ENCODE measurements at places on chromosomes 1 and 21.

GRCh38 chr1:109925159-109925990 is 14.7 kb downstream of the CSF1 start:
- no peak for DNase-seq

DNA sequence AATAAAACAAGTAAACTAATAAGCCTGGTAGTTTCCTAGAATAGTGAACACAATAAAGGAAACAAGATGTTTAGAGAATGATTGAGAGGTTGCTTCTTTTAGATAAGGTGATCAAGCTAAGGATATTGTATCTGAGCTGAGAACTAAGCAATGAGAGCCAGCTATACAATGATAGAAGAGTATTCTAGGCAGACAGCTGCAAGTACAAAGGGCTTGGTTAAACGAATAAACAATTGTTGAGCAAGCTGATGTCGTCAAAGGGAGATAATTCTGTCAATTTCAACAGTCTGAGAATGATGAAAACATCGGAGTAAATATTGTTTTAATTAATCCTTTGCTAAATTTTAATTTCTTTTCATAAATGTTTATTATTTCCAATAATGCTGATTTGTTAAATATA is 5.5 kb upstream of the FH start:
- DNase-seq: no peak

DNA sequence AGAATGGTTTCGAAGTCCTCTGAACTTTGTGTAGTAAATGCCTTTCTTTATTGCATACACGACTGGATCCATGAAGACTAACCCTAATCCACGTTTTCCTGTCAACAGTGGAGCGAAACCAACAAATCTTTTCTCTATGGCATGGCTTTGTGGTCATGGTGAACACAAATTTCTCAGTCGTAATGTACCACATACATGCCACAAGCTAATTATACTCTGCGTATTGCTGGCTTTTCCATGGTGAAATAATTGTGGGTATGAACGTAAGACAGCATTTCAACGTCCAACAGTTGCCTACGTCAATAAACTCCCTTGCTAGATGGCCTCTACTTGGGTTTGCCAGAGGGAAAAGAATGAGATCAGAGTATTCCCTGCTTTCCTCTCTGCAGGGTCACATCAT is 27.5 kb downstream of the INTS7 start:
- DNase-seq: no peak

DNA sequence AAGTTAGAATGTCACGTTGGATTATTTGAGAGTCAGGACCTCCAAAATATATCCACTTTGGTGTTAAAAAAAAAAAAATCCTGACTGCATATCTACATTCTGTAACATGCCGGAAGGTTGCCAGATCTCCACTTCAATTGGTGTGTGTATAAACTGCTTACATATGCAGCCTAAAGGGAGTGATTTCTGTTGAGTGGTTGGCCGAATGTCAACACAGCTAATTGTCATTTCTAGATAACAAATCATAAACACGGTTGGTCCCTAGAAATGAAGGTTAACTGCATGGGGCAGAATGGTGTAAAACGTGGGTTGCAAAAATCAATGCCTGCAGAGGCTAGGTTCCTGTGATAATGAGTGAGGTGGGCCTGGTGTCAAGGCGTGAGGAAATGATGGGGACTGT is 15.0 kb upstream of the ROR1 start:
- no peak for DNase-seq

DNA sequence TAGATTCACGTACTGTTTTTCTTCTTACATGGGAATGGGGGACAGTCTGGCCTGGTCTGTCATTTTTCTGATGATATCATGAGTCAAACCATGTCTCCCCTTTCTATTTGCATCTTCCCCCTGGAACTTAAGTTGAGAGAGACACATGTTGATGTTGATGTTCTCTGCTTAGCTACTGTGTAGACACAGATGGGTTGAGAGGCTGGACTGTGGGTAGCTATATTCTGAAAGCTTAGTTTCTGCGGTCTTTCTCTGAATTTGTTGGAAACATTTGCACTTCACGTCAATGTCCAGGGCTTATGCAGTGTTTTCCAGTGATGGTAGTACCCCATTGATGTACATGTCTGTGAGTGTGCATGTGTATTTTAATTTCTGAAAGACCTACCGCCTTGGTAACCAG is 58.2 kb downstream of the FCRL5 start:
- no peak for DNase-seq

DNA sequence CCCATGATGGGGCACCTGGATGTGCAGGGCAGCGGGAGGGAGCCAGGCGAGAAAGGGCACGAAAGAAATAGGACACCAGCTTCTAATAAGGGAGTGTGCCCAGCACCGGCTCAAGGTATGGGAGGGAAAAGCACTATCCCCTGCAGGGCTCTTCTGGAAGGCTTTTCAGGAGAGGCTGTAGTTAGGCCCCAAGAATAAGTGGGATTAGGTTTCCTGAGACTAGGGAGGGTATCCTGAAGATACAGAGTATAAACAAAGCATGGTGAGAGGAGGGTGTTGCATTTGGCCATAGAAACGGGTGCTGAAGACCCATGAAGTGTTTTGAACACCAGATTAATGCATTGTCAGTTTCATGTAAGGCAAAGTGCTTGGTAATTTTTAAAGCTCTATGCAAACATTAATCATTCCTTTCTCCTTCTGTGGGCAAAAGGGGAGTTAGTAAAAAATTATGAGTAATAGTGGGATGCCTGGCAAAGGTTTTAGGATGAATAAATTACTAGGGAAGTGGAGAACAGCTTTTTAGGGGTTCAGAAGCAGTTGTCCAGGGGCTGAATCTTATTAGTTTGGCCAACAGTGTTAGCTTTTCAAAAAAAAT is 74.0 kb downstream of the SYT6 start:
- DNase-seq: no peak

- DNase-seq: no peak
Measured at GRCh38 chr1:210351496-210351895, 22.8 kb downstream of the HHAT start.

GRCh38 chr1:212671342-212672031 is 28.2 kb downstream of the BATF3 start:
- peak; percentile 32 for DNase-seq

DNA sequence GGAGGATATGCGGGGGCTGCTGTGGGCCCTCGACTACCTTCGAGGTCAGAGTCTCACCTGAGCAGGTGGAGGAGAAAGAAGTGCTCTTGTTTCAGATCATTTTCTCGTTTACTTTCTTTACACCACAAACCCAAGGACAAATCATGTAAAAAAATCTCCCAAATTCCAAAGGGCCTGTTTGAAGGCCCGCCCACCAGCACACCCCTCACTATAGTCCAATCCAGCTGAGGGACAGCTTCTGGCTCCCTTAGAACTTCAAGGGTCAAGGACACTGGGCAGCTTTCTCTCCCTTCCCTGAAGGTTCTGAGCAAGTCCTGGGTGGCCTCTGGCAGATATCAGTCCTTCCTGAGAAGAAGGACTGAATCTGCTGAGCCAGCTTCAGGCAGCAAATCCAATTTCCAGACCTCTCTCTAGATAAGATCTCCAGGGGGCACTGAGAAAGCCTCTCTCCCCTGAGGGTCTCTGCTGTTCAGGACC is 5.5 kb downstream of the STK40 start:
- no peak for DNase-seq

GRCh38 chr1:231153726-231154125 is 8.1 kb upstream of the TRIM67 start:
- DNase-seq: no peak

GRCh38 chr21:25501996-25502665 is 105.2 kb downstream of the MRPL39 start:
- no peak for DNase-seq

- no peak for DNase-seq
Measured at GRCh38 chr1:115139381-115139780, 50.1 kb upstream of the TSPAN2 start.

GRCh38 chr1:229138058-229138457 is 132.9 kb upstream of the RAB4A start:
- DNase-seq: no peak

- no peak for DNase-seq
Measured at GRCh38 chr21:42799516-42799915, 79.8 kb downstream of the WDR4 start.

DNA sequence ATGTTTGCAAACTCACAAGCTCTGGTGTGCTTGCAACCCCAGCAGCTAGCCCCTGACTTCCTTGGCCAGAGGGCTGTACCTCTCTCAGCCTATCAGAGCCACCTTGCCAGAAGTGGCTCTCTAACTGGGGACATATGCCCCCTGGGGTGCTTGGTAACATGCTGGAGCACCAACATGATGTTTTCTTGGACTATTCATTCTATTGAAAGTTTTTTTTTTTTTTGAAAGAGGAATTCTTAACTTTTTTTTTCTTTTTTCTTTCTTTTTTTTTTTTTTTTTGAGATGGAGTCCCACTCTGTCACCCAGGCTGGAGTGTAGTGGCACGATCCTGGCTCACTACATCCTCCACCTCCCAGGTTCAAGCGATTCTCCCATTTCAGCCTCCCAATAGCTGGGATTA is 14.7 kb upstream of the CAPN8 start:
- DNase-seq: no peak

DNA sequence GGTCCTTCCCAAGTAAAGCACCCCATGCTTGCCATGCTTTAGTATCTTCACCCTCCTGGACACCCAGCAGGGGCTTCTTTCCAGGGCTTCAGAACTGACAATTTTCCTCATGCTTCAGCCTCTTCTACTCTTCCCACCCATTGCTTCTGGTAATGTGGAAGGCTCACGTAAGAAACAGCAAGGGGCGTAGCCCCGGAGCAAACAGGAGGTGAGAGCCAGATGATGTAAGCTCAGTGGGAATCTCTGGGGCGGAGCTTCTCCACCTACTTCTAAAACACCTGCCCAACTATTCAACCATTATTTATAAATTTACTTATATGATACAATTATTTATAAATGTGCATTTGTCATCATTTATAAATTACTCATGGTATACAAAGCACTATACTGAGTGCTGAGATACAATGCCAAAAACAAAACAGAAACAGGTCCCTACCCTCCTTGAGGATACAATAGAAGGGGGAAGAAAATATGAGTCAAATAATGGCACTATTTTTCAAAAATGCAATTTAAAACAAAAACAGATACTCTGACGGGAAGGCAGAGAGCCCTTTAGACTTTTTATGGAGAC is 140.1 kb upstream of the CAMK1G start:
- no peak for DNase-seq

DNA sequence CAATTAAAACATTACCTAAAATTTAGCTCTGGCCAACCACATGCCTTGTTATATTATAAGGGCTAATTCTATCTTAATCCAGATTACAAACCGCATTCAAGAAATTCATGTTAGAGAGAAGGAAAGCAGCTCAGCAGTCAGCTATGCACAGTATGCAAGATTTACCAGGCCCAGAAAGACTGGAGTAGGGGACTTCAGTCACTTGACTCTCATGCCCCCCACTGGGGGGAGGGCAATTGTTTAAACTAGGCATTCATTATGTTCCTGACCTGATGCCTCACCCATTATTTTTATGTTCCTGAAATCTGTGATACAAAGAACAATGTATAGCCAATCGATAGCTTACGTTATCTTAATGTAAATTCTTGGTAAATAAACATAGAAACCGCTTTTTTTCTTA is 96.9 kb downstream of the ZNF644 start:
- no peak for DNase-seq

DNA sequence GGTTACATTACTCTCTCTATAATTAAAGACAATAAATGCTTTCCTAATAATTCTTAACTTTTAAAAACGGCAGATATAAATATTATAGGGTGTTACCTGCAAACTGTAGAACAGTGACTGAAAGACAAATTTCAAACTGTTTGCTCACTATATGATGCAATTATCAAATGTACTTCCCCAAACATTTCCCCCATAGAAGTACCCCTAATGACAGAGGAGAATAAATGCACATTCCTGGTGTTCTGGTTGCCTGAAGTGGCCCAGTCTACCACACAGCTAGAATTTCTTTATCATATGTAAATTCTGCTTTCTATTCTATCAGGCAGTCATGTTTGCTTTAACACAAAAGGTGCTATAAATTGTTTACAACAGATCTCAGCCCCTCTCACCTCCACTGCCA is 70.4 kb downstream of the VAV3 start:
- no peak for DNase-seq

- no peak for DNase-seq
Measured at GRCh38 chr1:200670242-200671118, 773 bp upstream of the DDX59 start.

- DNase-seq: peak; percentile 60
Measured at GRCh38 chr1:112406771-112407170, 10.8 kb downstream of the CTTNBP2NL start.

GRCh38 chr1:243549108-243549507 is 293.3 kb downstream of the SDCCAG8 start:
- no peak for DNase-seq

DNA sequence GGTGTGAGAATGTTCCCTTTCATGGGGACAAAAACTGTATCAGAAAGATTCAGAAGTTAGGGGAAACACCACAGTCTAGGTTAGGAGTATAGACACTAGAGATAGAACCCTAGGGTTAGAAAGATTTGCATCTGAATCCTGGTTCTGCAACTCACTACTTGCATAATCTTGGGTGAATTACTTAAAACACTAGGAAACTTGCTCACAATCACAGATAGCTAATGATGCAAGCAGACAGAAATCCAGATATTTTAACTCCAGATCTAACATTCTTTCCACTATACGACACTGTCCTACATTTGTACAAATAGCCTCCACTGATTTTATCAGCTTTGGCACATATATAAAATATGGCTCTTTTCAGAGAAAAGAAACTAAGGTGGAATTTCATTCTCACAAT is 30.8 kb upstream of the GLIS1 start:
- DNase-seq: peak; percentile 42

DNA sequence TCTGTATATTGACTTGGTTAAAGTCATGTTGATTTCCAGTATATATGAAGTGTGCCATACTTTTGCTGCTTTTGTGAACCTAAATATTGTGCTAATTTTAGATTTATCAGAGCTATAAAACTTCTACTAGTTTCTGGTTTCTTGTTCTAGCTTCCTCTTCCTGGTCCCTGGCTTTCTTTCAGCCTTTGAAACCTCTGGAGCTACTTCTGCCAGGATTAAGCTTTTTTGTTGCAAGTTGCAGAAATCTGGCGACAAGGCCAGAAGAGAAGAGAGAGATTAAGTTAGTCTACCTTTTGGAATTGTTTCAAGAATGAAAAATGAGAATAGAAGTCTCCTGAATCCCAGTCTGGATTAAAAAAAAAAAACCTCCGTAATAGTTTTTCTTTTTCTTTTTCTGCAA is 13.5 kb downstream of the RNF2 start:
- DNase-seq: no peak
